ENCODE measurements at places on chromosomes 12 and 14. TPM values are rescaled to one million over a fixed set of nuclear protein-coding genes. Genes with fewer than 3 reads are reported as not detected.

- no peak for DNase-seq
These were observed 172.9 kb downstream of the CACNA1C start for GRCh38 chr12:2225696-2226095.

DNA sequence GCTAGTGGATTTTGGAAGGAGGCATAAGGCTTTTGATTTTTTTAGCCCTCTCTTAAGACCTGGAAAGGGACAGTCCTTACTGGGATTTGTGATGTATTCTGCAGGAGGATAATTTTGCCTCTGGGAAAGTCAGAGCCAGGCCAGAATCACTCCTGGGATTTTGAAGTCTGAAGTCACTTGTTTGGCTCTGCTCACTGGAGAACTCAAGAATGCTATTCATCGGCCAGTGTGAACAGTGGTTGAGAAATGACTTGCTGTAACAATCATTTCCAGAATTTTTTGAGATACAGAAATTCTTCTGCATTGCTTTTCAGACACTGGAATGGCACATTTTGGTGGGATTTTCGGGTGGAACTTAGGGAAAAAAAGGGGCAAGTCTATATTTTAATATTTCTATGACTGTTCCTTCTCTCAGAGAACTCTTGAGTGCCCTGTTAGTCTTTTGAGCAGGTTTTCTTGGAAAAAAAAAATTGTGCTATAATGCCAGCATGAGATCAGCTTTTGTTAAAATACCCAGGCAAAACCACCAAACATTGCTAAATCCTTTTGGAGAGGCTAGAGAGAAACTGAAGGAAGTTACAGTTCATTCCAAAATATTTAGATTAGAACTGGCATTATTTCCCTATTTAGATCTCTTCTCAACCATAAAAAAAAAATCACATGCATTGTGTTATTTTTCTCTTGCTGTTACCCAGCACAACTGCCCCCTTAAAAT is 26.1 kb upstream of the BHLHE41 start:
- DNase-seq: no peak

- DNase-seq: no peak
These were observed 117.3 kb downstream of the NEDD1 start for GRCh38 chr12:97024393-97024792.

GRCh38 chr14:81009346-81009745 is 53.9 kb downstream of the TSHR start:
- no peak for DNase-seq

DNA sequence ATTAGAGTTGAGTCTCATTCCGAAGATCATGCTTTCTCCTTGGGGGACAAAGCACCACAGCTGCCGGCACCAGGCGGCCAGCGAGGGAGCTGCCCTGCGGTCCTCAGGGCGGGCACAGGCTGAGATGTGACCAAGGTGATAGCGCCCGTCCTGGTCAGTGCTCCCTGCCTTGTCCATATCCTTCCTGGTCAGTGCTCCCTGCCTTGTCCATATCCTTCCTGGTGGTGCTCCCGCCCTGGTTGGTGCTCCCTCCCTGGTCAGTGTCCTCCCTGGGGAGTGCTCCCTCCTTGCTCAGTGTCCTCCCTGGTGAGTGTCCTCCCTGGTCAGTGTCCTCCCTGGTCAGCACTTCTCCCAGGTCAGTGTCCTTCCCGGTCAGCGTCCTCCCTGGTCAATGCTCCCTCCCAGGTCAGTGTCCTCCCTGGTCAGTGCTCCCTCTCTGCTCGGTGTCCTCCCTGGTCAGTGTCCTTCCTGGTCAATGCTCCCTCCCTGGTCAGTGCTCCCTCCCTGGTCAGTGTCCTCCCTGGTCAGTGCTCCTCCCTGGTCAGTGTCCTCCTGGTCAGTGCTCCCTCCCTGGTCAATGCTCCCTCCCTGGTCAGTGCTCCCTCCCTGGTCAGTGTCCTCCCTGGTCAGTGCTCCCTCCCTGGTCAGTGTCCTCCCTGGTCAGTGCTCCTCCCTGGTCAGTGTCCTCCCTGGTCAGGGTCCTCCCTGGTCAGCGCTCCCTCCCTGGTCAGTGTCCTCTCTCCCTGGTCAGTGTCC is 92.2 kb downstream of the ADGRD1 start:
- no peak for DNase-seq

- DNase-seq: no peak
These were observed 258.9 kb downstream of the VRK1 start for GRCh38 chr14:97056086-97056485.

GRCh38 chr12:46304070-46304469 is 35.2 kb upstream of the SLC38A1 start:
- no peak for DNase-seq

DNA sequence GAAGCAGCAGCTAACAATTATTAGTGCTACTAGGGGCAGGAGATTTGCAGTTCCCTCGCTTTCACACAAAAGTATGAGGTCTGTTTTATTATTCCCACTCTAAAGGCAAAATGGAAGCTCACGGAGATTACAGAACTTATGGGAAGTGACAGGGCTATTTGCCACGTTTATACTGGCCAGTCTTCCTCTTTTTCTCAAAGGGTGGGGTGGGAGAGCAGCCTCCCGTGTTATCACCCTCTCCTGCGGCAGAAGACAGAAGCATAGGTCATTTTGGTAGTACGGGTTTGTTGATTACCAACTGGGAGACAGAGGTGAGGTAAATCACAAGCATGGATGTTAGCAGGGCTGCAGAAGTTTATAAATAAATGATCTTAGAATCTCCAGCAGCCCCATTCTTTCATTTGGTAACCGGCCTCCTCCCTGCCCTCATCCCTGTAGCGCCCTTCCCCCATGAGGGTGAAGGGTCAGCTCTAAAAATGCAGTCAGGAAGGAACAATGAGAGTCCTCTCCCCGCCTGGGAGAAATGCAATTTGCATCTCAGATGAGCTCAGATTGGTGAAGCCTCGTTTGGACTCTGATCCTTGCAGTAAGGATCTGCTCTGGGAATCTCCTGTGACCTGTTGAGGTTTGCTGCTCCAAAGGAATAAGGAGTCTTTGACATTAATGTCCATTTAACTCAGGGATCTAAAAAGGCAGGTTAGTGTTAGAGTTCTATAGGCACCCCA is 44.7 kb upstream of the SINHCAF start:
- no peak for DNase-seq

DNA sequence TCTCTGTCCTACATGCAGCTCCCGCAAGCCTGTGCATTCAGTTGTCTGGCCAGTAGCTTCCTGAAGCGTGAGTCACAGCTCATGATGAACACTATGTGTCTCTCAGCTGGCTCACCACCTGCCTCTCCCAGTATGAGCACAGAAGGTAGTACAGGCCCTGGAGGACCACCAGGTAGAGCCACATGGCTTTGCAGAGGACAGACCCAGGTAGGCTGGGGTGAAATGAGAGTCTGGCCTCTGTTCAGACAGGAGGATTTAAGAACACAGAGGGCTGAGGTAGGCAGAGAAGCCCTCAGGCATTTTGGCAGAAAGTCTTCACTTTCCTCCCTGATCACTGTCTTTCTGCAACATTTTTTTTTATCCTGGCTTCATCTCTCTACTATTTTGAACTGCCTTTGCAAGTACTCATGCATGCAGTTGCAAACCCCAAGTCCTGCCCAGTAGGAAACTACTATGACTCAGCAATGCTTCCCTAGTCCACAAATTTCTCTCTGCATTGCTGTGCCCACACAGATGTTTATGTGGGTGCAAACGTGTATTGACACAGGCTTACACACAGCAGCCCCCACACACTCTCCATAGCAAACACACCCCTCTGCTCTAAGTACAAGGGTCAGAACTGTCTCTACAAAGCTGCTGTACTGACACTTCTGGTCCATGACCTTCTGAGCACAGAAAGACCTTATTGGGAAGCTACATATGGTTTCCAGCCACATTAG is 7.2 kb upstream of the SDR9C7 start:
- no peak for DNase-seq

- DNase-seq: no peak
These were observed 68.2 kb upstream of the CLMN start for GRCh38 chr14:95387826-95388445.

DNA sequence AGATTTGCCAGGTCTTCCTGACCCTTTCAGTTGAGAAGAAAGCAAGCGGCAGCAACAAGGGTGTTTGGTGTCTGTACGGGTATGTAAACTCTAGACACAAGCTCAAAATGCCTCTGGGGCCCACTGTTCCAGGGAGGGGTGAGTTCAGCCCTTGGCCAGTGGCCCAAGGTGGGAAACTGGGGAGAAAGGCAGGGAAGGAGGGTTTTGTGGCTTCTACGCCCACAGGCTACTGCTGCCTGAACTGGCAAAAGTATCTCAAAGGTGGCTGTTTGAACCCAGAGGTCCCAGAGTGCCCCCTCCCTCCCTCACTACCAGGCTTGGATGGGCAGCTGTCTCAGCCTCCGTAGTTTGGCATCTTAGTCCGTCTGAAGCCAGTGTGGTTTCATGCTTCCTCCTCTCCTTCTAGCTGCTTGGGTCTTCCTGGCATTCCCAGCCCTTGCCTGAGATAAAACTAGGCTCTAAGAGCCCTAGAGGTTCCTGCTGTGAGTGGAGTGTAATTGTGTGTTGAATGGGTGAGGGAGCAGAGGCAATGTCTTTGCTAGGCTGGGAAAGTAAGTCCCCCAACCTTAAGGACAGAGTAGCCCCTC is 5.5 kb downstream of the HOXC5 start:
- no peak for DNase-seq

DNA sequence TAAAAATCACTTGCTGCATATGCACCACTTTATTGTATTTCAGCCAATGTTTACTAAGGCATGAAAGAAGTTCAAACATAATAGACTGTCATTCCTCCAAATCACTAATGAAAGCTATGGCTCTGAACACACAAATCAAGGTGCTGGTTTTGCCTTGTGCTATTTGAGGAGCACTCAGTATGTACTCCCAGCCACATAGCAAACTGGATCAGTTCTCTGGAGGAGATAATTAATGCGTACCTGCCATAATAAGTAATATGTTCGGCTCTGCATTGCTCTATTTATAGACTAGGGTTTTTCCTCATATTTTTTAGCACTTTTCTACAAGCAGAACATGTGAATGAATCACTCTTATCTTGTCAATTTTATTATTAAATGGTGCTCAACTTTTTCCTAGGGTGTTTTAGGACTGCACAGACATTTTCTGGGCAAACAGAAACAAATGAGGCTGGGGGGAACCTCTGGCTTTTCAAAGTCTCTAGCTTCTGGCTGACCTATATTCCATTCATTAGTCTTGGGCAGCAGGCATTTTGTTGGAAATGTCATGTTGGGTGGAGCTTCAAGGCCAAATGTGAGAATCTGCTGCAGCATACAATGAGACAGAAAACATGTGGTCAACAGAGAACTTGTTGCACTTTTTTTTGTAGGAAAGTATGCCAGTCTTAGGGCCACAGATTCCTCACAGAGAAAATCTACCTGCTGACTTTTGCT is 88.4 kb downstream of the GRIP1 start:
- no peak for DNase-seq

DNA sequence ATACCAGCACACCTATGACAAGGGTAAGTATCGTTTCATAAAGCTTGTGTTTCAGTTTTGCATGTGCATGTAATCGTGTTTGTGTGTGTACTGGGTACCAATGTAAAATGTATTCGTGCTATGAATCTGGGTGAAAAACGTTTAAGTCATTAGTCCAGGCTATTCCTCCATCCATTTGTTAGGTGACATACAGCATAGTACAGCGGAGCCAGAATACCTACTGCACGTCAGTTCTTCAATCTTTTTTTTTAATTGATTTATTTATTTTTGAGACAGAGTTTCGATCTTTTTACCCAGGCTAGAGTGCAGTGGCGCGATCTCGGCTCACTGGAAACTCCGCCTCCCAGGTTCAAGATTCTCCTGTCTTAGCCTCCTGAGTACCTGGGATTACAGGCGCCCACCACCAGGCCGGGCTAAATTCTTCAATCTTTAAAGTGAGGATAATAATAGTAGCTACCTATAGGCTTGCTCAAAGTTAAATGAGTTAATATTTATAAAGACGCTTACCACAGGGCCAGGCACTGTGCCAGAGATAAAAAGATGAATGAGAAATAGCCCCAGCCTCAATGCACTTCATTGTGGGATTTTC is 661 bp upstream of the RPS26 start:
- DNase-seq: no peak

GRCh38 chr14:93037351-93037750 is 78.4 kb downstream of the ITPK1 start:
- no peak for DNase-seq

DNA sequence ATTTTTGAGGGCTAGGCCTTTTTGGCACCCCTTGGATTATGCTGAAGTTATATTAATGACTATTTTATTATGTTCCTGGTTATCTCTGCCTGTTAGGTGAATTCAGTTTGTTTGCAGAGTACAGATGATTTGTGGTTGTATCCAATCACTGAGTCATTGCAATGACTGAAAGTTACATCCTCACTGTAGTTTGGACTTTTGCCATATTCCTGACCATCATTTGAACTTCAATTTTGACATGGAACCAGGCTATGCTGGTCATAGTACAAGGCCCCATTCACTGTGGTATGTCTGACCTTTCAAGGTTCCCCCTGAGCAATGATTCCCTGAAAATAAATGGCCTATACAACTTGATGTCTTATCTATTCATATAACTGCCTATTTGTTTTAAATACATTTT is 621.0 kb downstream of the CCER1 start:
- no peak for DNase-seq

DNA sequence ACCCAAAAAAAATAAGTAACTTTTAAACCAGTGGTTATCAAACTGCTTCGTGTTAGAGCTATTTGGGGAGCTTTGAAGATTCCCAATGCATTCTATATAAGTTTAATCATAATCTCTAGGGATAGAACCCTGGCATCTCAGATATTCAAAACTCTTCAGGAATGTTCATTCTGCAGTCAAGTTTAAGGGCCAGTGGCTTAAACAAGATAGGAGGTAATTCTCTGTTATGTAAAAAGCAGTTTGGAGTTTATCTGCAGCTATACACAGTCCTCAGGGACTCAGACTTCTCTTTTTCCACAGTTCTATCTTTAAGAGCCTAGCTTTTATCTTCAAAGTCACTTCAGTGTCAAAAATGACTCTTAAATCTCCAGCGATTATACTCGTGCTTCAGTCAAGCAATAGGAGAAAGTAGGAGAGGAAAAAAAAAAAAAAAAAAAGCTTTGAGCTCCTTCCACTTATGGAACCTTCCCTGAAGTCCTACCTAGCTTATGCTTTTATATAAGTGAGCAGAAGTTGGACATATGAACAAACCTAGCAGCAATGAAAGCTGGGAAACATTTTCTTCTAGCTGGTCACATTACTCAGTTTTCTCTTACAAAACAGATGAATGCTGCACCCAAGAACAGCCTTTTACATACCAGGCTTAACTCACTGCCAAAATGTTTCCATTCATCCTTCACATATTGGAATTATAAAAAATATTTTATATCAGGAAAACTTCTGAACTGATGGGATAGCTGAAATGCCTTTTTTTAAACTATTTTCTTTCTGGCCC is 302.8 kb downstream of the FSCB start:
- no peak for DNase-seq

DNA sequence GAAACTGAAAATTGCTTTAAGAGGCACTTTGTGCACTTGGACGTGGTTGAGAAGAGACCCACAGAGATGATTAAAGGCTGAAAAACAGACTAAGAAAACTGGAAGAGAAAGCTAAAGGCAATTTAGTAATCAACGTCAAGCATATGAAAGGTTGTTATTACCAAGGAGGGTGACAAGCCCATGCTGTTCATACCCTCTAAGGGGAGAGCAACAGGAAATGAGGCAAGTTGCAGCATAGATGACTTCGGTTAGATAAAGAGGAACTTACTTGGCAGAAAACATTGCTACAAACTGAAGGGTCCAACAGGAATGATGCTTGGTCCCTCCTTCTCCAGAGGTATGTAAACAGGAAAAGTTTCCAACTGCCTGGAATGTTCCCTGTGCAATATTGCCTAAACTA is 107.8 kb downstream of the DUSP6 start:
- no peak for DNase-seq

Gene NKX2-1
- polyA plus RNA-seq: not detected

Gene STON2
- 63.4 TPM for polyA plus RNA-seq

Gene AHNAK2
- 1.4 TPM for polyA plus RNA-seq

Gene CLEC14A
- polyA plus RNA-seq: 15.2 TPM

Gene ADAM20
- 0.20 TPM for polyA plus RNA-seq

Gene LPAR5
- 1.6 TPM for polyA plus RNA-seq

Gene CD27
- 1.7 TPM for polyA plus RNA-seq

Gene MGST1
- 35.0 TPM for polyA plus RNA-seq
